ENCODE measurements at places on chromosomes 12 and 14.

DNA sequence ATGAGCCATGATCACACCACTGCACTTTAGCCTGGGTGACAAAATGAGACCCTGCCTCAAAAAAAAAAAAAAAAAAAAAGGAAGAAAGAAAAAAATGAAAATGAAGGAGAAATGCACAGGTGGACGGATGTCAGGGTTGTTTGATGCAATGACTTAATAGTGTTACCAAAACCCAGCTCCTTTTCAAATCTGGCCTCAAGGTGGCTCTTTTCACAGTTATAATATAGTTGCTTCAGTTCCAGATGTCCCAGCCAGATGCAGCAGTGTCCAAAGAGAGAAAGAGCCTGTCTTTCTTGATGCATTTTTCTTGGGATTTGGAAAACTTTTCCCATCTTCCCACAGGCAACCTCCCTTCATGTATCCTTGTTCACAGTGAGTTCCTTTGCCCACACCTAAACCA, 36.5 kb downstream of the KCNMB4 start:
- no peak for DNase-seq

- no peak for DNase-seq
These were observed 103.0 kb upstream of the SFSWAP start for GRCh38 chr12:131607658-131608447.

DNA sequence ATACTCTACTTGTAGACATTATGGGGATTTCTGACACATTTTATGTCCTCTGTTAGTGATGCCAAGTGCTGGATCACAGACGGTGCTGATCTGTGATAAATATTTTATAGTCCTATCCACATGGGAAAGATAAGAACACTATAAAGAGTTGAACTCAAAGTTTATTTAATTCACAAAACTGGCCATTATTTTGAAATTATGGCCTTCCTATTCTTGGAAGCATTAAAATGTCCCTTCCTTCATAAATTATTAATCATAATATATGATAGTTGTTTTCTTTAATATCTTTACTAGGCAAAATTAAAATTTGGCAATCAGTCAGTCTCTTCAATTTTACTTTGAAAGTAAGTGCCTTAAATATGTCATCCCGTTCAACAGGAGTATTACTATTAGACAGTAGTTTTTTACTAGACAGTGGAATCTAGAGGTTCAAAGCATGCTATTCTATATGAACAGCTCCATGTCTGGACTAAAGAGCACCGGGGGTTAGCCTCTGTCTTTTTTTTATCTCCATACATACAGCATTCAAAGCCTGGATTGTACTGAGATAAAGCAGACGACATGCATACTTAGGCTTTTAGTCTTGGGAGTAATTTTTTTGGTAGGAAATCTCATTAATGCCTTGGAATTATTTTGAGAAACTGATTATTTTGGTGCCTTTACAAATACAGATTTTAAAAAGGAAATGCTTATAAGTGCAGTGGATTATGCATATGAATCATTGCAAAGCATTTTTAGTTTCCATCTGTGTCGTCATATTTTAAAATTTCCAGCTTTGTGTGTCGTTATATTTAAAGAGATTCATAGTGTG, 306.1 kb upstream of the RGS6 start:
- no peak for DNase-seq

DNA sequence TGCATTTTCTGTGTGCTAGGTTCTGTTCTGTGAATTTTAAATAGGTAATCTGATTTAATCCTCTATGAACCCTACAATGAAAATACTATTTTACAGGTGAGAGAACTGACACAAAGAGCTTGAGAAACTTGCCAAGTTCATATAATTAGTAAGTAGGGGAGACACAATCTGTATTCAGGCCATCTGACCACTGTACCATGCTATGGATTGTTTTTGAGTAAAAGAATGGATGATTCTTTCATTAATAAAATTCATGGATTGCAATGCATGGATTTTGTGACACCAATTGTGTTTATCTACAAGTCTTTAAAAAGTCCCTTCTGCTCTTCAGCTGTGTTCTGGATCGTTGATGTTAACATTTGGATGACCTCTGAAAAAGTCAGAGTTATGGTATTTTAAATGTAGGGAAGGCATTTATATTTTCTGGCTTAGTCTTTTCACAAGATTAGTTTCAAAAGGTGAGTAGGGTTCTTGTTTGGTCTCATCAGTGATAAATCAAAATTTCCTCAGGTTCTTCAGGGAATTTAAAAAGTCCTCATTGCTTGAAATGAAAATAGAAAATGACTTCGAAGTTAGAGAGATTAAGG, 15.4 kb upstream of the DYRK2 start:
- DNase-seq, result no peak

DNA sequence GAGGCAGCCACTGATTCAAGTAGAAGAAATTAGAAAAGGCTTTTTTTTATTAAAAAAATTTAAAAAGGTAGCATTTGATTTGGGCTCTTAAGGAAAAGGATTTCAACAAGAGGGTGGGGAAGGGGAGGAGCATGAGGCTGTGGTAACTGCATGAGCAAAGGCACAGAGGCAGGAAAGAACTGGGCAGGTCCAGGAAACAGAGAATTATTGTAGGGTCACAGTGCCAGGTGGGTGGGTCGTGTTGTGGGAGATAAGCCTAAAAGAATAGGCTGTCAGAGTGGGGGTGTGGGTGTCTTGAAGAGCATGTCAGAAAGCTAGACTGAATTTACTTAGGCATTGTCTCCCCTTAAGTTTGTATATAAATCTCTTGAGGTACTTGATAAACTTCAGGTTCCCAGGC, 7.8 kb downstream of the LIMA1 start:
- DNase-seq, result no peak

GRCh38 chr14:103132381-103133209, 9.3 kb downstream of the TNFAIP2 start:
- no peak for DNase-seq

DNA sequence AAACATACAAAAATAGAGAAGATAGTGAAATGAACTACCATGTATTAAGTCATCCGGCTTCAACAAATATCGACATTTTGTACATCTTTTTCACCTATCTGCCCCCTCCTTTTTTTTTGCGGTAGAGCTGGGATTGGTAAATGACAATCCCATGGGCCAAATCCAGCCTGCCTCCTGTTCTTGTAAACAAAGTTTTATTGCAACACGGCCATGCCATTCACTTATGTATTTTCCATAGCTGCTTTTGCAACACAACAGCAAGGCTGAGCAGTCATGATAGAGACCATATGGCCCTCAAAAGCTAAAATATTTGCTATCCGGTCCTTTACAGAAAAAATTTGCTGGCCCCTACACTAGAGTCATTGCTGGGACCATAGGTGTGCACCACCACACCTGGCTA, 58.1 kb upstream of the PLEKHG3 start:
- no peak for DNase-seq

- DNase-seq, result no peak
These were observed 1.0 kb downstream of the KCNA1 start for GRCh38 chr12:4910502-4911315.

GRCh38 chr12:74370608-74371216, 166.9 kb upstream of the ATXN7L3B start:
- DNase-seq, result no peak

- DNase-seq, result no peak
These were observed 57.0 kb downstream of the GCH1 start for GRCh38 chr14:54845641-54846040.

DNA sequence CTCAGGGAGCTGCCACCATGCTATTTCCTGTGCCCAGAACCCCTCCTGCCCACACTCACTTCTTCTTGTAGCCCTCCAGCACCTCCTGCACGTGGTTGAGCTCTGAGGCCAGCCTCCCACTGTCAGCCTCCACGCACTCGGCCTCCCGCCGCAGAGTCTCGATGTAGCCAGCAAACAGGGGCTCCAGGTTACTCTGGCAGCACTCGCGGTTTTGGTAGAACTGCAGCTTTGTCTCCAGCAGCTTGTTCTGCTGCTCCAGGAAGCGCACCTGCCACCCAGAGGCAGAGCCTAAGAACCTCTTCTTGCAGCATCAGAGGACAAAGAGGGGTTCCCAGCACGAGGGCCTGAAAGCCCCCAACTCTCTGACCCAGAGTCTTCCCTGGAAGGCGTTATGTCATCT, 2.1 kb downstream of the KRT83 start:
- no peak for DNase-seq

DNA sequence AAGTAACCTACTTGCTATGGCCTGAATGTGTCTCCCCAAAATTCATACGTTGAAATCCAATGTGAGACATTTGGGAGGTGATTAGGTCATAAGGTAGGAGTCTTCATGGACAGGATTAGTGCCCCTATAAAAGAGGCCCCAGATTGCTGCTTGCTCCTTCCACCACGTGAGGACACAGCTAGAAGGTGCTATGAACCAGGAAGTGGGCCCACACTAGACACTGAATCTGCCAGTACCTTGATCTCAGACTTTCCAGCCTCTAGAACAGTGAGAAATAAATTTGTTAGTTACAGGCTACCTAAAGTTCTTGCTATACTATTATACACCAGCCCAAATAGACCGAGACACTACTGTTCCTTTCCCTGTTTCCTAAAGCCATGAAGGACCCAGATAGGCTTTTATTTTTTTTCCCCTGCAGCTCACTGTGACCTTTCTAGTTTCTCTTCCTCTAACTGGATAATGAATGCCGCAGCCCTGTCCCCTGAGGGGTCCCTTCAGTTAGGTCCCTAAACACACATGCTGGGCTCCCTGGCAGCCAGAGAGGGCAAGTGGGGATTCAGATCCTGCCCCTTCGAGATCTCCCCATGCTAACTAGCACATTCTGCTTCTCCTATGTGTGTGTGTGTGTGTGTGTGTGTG, 19.3 kb downstream of the SLC25A3 start:
- DNase-seq, result no peak

- DNase-seq, result no peak
These were observed 484.4 kb downstream of the ATP23 start for GRCh38 chr12:58425481-58426392.

- DNase-seq, result no peak
These were observed 919.9 kb upstream of the FLRT2 start for GRCh38 chr14:84610086-84610485.

DNA sequence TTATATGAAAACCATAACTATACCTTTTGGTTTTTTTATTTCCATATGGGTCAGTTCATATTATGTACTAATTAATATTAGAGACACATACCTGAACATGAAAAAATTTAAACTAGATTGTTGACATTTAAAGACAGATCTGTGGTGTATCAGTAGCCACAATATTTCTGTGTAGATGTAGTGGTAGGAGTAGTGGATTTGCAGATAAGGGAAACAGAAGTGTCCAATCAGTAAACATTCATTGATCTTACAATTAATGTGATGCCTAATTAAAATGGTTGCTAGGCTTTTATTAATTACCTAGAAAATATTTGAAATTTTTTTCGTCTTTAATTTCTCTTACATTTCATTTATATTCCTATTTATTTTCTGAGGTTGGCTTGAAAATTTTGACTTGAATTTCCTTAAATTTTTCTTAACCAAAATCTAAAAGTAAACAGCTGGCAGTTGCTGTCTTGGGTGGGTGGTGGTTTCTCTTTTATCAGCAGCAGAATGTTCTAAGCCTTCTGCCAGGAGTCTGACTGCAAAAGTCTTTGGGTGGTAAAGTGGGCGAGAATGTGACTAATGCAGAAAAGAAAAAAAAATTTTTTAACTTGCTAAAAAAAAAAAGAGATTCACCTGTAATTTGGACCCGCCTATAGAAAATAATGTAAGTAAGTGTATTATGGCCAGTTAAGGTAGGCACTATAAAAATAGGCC, 2.4 kb downstream of the FGFR1OP2 start:
- DNase-seq, result no peak

- no peak for DNase-seq
These were observed 30.6 kb downstream of the MVK start for GRCh38 chr12:109604132-109604585.

- no peak for DNase-seq
These were observed 96.4 kb upstream of the SOX5 start for GRCh38 chr12:24045816-24046257.

DNA sequence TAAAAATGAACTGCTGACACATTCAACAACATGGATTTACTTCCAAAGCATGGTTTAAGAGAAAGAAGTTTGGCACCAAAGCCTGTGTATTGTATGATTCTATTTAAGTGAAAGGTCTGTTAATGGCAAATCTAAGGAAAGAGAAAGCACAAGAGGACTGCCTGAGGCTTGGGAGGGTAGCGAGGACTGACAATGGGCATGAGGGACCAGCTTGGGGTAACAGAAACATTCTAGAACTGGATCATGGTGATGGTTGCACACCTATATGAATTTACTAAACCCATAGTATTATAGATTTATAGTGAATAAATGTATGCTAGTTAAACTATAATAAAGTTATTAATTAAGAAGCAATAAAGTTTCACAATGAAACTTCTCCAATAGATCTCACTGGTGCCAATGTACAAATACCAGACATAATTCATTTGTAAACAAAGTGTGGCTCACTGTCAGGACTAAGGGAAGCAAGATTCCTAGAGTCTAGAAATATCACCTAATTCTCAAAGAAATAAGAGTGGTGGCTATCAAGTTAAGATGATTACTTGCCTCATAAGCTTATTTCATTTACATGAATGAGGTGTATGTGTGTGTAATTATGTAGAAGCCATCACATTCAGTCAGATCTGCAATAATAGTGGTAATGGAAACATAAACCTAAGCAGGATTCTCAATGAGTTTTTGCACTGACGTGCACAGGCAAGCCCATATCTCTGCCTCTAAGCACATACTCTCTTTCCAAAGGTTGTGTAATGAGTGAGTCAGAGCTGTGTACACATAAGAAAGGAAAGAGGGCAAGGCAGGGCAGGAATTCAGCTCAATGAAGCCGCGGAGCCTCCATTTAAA, 353.4 kb downstream of the KCNH5 start:
- DNase-seq, result no peak

DNA sequence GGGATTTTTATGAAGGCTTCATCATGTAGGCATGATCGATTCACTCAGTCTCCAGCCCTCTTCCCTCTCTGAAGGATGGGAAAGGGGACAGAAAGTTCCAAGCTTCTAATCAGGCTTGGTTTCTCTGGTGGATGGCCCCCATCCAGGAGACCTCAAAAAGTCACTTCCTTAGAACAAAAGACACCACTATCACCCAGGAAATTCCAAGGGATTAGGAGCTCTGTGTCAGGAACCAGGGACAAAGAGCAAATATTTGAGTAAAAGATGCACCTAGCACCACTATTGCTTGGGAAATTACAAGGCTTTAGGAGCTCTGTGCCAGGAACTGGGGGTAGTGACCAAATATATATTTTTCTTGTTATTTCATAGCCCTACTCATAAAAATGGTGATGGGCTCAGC, 33.6 kb upstream of the TMX1 start:
- DNase-seq, result no peak

DNA sequence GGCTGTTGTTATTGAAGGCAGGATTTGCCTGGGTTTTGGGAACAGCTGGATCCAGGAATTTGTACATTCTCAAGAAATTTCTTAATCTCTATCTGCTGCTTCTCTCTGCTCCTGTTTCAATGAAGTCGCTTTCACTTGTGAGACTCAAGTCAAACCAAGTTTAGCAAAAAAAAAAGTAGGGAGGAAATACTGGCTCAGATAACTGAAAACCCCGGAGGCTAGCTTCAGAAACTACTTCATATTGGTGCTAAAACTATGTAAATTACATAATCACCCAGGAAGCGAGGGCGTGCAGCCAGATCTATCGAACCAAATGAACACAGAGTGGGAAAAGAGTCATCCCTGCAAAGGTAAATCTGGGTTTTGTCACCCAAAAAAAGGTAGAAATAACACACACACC, 68.3 kb upstream of the FICD start:
- no peak for DNase-seq

GRCh38 chr12:53751336-53752191, at the start of gene CISTR:
CISTR (minus strand) TSS chr12:53751979.
- no peak for DNase-seq

- no peak for DNase-seq
These were observed 5.1 kb downstream of the ASCL1 start for GRCh38 chr12:102962532-102962931.

- DNase-seq, result no peak
These were observed 15.4 kb upstream of the PPP1R1A start for GRCh38 chr12:54603872-54604271.

GRCh38 chr12:40058721-40059190, 47.1 kb downstream of the SLC2A13 start:
- DNase-seq, result no peak
